ENCODE measurements at places on chromosomes 3 and 15.

GRCh38 chr15:63860555-63860954, 26.8 kb upstream of the HERC1 start:
- DNase-seq, result no peak

DNA sequence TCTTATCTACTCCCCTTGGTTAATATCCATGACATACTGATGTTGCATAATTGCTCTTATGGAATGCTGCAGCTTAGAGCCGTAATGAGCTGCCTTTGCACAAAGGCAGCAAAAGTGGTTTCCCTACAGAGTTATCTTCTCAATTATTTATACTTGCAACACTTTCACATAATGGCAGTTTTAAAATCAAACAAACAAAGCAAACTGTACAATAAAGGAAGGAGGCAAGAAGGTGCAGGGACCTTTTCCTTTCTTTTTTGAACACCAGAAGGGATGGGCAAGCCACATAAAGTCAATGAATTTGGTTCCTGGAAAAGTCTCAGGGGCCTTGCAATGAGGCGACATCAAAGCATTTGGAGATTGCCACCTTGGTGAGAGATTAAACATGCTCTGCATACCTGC, 188.0 kb downstream of the MEIS2 start:
- DNase-seq, result no peak

DNA sequence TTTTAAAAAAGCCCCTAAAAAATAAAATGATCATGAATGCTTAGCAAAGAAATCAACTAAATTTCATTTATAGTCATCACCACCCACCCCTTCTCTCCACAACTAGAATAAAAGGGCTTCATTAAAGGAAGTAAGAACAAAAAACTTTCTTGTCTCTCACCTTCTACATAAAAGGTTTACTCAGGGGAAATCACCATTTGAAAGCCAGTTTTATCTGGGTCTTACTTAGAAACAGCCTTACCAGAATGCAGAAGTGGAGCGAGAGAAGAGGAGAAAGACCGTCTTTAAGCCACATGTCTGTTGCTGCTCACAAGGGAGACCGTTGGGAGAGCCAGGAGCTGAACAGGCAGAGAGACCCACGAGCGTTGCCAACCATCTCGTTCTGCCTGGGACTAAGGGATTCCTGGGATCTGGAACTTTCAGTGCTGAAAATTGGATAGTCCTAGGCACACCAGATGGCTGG, 350.1 kb upstream of the PROK2 start:
- no peak for DNase-seq

GRCh38 chr3:134232151-134232550, 18.5 kb downstream of the RYK start:
- no peak for DNase-seq

- DNase-seq, result no peak
These were observed 33.5 kb downstream of the ESYT3 start for GRCh38 chr3:138467931-138468330.

All from 8988T (cell line).